Posterior cingulate gyrus (tissue), 11 donors: ENCODE measurements at places on chromosomes 1 and 21.

GRCh38 chr1:159687511-159687910 is 26.9 kb downstream of the CRP start:
- DNase-seq, result no peak

GRCh38 chr1:226665505-226666163 is 73.4 kb downstream of the ITPKB start:
- DNase-seq, result no peak

GRCh38 chr1:109671067-109671466 is 3.2 kb downstream of the GSTM2 start:
- DNase-seq, result no peak

DNA sequence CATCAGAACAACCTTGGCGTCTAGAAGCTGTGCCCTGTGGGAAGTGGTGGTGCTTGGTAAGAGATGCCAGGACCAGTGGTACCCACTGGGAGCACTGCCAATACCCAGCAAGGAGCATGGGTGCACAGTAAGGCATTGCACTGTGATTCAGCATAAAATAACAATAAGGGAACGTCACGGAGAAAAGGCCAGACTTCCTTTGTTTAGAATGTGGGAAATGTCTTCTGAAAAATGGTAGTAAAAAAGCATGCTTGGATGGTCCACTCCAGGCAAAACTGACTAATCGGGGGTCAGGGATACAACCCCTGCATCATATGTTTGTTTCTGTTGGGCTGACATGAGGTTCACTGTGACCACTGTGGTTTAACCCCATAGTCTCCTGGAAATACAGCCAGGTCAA is 14.7 kb downstream of the METTL18 start:
- no peak for DNase-seq

- DNase-seq, result peak; percentile 94
Observed at GRCh38 chr1:62437273-62437940, 558 bp downstream of the USP1 start.

DNA sequence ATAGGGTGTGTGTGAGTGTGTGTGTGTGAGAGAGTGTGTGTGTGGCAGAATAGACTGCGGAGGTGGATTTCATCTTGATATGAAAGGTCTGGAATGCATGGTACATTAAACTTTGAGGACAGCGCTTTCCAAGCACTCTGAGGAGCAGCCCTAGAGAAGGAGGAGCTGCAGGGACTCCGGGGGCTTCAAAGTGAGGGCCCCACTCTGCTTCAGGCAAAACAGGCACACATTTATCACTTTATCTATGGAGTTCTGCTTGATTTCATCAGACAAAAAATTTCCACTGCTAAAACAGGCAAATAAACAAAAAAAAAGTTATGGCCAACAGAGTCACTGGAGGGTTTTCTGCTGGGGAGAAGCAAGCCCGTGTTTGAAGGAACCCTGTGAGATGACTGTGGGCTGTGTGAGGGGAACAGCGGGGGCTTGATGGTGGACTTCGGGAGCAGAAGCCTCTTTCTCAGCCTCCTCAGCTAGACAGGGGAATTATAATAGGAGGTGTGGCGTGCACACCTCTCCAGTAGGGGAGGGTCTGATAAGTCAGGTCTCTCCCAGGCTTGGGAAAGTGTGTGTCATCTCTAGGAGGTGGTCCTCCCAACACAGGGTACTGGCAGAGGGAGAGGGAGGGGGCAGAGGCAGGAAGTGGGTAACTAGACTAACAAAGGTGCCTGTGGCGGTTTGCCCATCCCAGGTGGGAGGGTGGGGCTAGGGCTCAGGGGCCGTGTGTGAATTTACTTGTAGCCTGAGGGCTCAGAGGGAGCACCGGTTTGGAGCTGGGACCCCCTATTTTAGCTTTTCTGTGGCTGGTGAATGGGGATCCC is 18.3 kb upstream of the HDAC1 start:
- DNase-seq, result no peak

DNA sequence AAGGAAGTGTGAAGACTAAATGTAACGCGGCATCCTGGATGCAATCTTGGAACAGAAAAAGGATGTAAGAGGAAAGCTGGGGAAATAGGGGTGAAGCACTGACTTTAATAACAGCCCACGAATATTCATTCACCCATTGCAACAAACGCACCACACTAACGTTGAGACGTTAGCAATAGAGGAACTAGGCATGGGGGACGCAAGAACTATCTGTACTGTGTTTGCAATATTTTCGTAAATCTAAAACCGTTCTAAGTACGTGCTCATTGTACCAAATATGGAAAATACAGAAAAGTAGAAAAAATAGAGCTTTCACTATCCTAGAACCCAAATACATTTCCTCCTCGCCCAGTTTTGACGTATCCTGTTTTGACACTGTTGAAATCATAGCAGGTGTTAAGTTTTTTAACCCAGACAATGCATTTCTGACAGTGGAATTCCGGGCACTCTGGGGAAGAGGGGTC is 3.9 kb downstream of the LAPTM5 start:
- DNase-seq, result no peak

- DNase-seq, result no peak
Observed at GRCh38 chr1:211896958-211897357, 66.4 kb upstream of the LPGAT1 start.

- DNase-seq, result no peak
Observed at GRCh38 chr1:37473431-37474045, 842 bp upstream of the ZC3H12A start.

GRCh38 chr1:162371611-162372010 is 5.0 kb downstream of the SPATA46 start:
- DNase-seq, result no peak

- no peak for DNase-seq
Observed at GRCh38 chr1:3369446-3370076, 84.9 kb upstream of the ARHGEF16 start.

- no peak for DNase-seq
Observed at GRCh38 chr1:2543543-2544092, 12.6 kb upstream of the TNFRSF14 start.

DNA sequence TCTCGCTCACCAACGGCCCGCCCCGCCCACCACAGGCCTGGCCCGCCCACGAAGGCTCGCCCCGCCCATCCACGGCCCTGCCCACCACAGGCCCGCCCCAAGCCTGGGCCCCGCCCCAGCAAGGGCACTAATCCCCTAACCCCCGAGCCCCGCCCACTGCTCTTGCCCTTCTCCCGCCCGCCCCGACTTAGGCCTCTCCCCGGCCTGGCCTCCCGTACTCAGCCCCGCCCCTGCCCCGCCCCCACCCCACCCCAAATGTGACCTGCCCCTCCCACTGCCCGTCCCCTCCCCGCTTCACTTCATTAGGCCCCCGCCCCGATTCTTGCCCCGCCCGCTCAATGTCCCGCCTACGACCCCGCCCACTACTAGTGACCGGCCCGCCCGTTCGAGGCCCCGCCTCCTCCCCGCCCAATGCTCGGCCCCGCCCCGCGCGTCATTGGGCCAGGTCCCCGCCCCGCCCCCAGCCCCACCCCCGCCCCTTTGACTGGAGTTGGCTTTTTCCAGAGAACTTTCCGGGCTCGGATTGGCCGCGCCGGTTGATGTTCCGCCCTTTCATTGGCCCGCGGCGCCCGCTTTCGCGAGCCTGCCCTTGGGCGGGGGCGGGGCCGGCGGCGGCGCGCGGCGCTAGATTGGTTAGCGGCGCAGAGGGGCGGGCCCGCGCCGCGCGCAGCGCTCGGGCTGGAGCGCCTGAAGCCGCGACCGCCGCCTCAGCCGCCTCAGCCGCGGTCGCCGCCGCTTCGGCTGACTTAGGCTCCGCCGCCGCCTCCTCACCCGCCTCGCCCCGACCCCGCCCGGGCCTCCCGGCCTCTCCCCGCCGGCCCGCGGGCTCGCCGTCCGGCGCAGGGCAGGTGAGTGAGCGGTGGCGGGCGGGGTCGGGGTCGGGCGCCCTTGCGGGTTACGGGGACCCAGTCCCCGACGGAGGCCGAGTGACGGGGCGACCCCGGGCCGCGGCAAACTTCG is at the start of gene PCBP3:
Gene PCBP3 (plus strand): TSS at position 705 of the 960 bp plus-strand sequence. CDS start 206,361 bp downstream, outside the sequence.
- peak; percentile 94 for DNase-seq

DNA sequence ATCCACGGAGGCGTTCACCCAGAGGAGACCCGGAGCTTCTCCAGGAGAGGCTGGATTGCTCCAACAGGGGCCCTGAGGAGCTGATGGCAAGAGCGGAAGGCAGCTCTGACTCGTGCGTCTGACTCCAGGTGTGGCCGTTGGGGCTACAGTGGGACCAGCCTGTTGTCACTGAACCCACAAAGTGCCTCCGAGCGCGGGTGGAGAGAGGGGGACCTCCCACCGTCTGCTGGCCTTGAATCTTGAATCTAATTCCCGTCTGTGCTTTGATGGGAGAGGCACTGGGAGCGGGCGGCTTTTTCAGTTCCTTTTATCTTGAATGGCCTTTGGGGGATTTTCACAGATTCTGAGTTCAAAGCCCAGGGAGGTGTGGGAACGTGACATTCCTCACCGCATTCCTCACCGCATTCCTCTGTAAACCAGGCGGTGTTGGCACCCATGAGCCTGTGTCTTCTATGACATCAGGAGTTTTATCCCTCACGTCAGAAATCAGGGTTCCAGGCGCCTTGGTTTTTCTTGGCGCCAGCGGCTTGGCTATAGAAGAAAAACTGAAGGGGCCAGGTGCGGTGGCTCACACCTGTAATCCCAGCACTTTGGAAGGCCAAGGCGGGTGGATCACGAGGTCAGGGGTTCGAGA is 39.2 kb upstream of the COL18A1 start:
- no peak for DNase-seq
